NCI-H1694 (cell line): ENCODE measurements at places on chromosomes 16 and 17.
A peak's percentile ranks its signal among the peaks of the same experiment; 100 is the strongest.

GRCh38 chr17:35073991-35074627 lies 10.6 kb upstream of the RFFL start:
- no peak for DNase-seq

DNA sequence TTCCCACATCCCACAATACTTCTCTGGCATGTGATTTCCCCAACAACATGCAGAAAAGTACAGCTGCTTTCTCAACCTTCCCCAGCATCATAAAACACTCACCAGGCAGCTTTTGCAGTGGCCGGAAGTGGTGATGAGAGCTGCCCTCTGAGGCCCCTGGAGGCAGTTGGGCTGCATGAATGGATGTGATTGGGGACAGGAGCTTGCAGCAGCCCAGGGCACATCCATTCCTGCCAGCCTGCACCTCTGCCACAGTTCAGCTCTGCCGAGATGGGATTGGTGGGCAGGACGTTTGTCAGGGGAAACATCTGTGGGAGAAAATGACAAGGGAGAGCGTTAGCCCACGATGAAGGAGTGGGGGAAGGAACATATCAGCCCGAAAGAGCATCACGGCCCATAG lies 19.8 kb downstream of the NUBP1 start:
- no peak for DNase-seq

GRCh38 chr17:69470702-69471101 lies 56.2 kb downstream of the MAP2K6 start:
- no peak for DNase-seq

GRCh38 chr17:73867056-73867455 lies 222.8 kb upstream of the SDK2 start:
- DNase-seq = no peak

- DNase-seq = no peak
Observed at GRCh38 chr16:84329843-84330684, 35.4 kb downstream of the WFDC1 start.

DNA sequence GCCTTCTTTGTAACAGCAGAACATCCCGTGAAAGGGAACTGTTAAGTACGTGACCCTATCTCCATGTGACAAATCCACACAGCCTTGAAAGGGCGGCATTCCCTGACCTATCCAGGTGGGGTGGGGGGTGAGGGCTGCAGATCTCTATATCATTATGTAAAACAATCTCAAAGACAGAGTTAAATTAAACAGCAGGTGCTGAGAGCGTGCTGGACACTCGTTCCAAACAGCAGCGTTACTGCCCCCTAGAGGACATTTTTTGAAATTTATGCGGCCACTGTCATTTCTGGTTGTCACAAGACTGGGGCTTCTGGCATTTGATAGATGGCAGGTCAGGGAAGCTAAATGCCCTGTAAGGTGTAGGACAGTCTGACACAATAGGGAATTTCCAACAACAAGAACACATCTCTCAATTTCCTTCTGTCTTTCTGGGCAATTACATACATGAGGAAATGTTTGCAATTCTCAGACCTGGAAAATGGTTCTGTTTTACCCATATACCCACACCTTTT lies 6.7 kb upstream of the SLC25A39 start:
- DNase-seq = peak; percentile 89

GRCh38 chr16:11379420-11379819 lies 34.2 kb downstream of the RMI2 start:
- no peak for DNase-seq
